Activated gamma-delta T cell treated with Interleukin-2 at 50 U/mL for 16 hours (primary cell): ENCODE measurements at places on chromosomes 4 and X.

DNA sequence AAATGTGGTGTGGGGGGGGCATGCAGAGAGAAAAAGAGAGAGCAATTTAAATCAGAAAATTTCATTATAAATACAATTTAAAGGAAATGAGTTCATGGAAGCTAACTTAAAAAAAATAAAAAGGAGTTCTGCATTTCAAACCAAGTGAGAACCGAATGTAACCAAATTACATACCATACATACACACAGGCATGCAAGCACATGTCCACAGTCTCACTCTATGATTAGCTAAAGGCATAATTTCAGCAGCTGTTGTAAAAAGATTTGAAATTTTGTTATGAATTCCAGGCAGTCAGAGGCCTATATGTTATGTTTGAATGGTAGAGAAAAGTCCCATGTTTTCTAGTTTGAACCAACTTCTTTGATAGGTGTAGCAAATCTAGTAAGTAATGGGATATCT is 611.6 kb upstream of the ADGRL3 start:
- DNase-seq: no peak

DNA sequence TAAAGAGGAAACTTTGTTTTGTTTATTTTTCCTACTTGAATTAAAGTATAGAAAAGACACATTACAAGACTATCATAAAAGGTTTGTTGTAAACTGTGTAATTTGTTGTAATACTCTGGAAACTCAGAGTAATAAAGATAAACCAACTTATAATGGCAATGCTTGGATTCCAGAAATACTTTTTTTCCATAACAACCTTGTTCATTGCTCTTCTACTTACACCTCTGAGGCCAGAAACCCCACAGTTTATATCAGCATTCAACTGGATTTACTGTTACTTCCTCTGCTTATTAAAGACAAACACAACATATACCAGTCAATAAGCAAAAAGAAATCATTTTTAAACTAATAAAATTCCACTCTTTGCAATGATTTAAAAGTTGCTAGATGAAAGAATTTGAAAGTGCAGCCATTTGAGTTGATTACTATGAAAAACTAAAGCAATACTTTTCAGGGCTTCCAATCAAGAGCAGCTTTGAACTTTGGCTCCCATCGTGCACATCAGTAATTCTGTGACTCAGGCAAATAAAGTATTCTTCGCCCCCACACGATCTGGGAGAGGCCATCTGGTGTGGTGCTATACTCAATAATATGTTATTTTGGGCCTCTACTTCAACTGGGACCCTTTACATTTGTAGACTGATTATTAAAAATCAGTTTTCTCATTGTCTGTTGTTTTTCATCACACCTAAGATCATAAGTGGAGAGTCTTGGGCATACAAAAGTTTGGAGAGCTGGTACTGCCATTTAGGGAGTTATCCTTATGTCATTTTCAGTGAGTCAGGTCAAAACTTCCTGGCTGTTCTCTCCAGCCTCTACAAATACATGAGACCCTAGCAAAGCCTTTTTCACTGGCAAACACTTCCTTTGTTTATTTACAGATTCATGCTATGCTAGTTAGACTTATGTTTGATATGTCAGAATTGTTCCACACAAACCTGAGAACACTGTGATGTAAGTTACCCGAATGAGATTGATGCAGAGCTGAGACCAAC is 20.5 kb downstream of the DDIT4L start:
- no peak for DNase-seq

GRCh38 chr4:141177171-141177570 is 43.5 kb upstream of the ZNF330 start:
- DNase-seq: no peak

DNA sequence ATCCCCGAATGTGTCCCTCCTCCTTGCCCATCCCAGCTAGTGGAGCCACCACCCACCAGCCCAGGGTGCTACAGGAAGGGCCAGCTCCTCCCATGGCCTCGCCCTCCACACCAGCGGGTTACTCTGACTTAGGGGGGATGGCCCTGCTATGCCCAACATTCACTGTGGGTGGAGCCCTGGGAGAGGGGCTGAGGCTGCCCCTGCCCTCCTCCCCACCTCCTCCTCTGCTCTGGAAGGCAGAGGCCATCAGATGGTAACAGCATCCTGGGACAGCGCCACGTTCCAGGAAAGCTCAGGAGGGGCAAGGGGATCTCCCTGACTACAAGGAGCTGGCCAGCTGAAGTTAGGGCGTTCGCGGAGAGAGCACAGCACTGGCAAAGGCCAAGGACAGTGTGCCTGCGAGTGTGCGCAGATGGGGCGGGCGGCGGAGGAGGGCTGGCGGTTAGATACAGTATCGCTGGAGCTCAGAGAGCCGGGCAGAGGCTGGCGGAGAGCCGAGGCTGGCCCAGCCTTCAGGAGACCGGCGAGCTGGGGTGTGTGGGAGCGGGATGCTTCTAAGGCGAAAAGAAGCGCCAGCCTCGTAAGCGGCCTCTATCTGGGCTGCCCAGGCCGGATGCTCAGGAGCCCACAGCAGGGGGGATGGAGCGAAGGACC is 1.5 kb downstream of the JAKMIP1 start:
- peak; percentile 30 for DNase-seq

- DNase-seq: no peak
These were observed 36.7 kb upstream of the MXD4 start for GRCh38 chr4:2298532-2298991.

GRCh38 chr4:142817442-142817841 is 28.7 kb downstream of the INPP4B start:
- DNase-seq: no peak

DNA sequence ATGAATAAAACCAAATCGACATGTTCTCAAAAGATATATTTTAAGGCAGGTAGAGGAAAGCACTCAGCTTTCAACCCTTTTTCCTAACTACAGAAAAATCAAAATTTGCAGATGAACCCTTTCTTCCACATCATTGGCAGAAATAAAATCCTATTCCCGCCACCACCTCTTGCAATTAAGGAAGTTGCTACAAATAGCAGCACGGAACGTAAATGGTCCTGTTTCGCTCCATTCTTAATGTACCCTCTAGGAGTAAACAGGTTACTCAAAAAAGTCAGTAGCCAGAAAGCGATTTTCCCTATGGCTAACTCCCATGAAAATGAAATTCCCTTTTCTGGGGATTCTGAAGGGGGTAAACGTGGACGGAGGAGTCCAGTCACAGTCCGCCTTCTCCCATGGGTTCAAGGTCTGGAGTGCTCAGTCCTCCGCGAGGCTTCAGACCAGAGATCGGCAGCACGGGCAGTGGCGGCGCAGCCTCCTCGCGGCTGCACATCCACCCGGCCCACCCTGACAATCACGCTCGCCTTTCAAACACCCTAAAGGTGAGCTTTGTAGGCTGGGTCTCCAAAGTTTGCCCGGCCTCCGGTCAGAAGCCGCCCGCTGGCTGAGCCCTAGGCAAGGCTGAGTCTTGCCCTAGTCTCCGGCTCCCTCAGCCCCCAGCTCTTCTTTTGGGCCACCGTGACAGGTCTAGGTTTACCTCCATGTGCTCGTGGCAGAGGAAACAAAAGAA is 1.8 kb downstream of the ATP11C start:
- DNase-seq: peak; percentile 5

GRCh38 chr4:176377780-176378179 is 58.0 kb downstream of the SPCS3 start:
- no peak for DNase-seq

- DNase-seq: no peak
These were observed 90.7 kb downstream of the NSUN7 start for GRCh38 chr4:40840255-40840984.

DNA sequence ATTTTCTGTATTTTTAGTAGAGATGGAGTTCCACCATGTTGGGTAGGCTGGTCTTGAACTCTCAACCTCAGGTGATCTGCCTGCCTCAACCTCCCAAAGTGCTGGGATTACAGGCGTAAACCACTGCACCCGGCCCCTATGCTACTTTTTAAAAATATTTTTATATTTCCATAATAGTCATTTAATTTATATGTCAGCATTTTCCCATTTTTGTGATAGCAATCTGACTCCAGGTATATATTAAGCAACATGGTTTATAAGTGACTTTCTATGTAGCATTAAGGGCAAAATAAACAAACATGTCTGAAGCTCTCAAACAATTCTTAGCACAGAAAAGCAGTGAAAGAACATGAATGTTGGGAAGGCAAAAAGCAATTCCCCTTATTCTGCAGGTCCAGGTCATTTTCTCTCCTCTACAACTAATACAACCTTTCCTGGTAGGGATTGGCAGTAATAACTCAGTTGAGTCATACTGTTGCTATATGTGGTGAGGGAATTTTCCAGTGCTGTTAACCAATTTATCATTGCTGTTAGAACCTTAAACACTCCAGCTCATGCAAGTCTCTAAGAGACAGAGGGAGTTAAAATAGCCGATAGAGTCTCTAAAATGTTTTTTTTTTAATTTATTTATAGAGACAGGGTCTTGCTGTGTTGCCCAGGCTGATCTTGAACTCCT is 24.0 kb downstream of the SMIM14 start:
- DNase-seq: no peak

GRCh38 chr4:130043732-130044160 is 947.8 kb downstream of the C4orf33 start:
- DNase-seq: no peak

GRCh38 chr4:7323872-7324650 is 110.7 kb downstream of the PSAPL1 start:
- DNase-seq: no peak

DNA sequence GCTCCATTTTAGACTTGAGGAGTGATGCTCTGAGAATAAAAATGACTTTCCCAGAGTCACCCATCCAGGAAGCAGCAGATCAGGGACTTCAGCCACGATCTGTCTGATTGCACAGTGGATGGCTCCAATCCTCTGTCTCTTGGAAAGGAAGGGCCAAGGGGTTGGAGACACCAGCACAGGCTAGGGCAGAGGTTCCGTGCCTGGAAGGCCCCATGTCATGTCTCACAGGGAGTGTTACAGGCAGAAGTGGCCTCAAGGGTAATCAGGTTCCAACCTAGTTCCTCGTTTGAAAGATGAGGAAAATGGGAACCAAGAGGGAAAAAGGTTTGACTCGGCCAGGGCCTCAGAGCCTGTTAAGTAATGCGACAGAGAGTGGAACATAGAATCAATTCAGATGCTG is 160.0 kb downstream of the EFNB1 start:
- no peak for DNase-seq

DNA sequence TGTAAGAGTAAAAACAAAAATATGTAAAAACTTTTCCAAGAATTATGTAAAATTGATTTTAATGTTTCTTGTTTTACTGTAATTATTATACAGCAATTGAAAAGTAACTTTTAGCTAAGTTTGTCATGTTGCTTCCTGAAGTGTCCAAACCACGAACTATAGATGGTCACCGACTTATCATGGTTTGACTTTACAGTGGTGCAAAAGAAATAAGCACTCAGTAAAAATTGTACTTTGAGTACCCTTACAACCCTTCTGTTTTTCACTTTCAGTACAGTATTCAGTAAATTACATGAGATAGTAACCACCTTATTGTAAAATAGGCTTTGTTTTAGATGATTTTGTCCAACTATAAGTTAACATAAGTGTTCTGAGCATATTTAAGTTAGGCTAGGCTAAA is 93.8 kb downstream of the SLC10A6 start:
- DNase-seq: no peak

GRCh38 chrX:97096385-97096784 is 212.7 kb downstream of the RPA4 start:
- DNase-seq: no peak

GRCh38 chrX:23797371-23798128 is 14.6 kb downstream of the SAT1 start:
- DNase-seq: no peak

GRCh38 chr4:138398322-138398721 is 156.2 kb upstream of the SLC7A11 start:
- no peak for DNase-seq

DNA sequence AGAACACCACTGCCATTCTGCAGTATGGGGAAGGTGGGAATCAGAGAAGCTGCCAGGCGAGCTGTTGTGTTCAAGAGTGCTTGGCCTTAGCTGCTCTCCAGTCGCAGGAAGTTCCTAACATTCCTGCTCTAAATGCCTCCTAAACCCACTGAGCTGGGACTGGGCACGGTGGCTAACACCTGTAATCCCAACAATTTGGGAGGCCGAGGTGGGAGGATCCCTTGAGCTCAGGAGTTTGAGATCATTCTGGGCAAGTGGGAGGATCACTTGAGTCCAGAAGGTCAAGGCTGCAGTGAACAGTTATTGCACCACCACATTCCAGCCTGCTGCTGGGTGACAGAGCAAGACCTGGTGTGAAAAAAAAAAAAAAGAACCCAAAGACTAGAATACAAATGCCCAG is 690.3 kb upstream of the FAM241A start:
- no peak for DNase-seq

- DNase-seq: no peak
These were observed 7.3 kb downstream of the CCDC110 start for GRCh38 chr4:185464183-185464582.

- no peak for DNase-seq
These were observed 156.0 kb upstream of the GALNT7 start for GRCh38 chr4:173012608-173013007.

DNA sequence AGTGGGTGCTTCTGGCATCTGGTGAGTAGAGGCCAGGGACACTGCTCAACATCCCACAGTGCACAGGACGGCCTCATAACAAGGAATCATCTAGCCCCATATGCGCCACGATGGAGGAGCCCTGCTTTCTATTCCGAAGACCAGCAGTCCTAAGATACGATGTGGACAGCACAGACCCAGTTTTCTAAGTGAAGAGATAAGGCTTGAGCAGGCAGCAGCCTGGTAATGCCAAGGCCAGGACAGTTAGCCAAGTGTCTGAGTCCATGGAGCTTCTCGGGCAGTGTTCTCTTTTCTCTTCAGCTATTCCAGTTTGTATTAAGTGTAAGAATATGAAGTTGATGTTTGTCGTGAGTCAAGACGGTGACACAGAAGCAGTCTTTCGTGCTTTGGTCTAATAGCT is 112.7 kb downstream of the TBL1X start:
- DNase-seq: no peak

DNA sequence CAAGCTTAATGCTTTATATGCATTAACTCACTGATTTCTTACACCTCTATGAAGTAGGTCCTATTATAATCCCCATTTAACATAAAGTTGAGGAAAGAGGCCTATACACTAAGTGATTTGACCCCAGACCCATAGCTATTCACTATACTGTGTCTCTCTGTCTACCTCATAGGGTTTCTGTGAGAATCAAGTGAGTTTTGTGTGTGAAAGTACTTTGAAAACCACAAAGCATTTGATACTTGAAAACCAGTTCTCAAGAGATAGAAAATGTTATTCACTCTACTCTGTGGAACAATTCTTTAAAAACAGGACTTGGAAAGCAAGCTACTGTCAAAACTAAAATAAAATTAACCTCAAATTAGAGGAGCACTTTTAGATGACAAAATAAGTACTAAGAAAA is 35.0 kb downstream of the SHROOM3 start:
- DNase-seq: no peak
